ENCODE measurements at places on chromosomes 1 and 21.

- DNase-seq = peak; percentile 14
Measured at GRCh38 chr1:67919274-67920072, 86.2 kb upstream of the GNG12 start.

DNA sequence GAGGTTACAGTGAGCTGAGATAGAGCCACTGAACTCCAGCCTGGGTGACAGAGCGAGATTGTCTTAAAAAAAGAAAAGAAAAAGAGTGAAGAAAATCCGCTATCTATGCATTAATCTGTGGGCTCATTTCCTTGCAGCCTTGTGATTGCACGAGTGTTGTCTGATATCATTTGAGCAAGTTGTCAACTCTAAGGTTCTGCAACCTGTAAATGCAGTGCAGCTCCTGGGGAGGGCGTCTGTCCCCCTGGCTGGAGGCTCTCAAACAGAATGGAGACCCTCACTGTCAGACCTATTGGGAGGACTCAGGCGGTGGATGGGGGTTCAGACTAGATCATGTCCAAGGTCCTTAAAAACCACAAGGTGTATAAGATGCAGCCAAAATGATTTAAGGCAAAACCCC lies 6.2 kb downstream of the CORT start:
- DNase-seq = no peak

- DNase-seq = no peak
Measured at GRCh38 chr1:183983371-183984105, 54.0 kb downstream of the COLGALT2 start.

GRCh38 chr1:42195841-42196240 lies 31.3 kb upstream of the GUCA2A start:
- DNase-seq = no peak

- no peak for DNase-seq
Measured at GRCh38 chr1:222905151-222905550, 90.3 kb downstream of the DISP1 start.

DNA sequence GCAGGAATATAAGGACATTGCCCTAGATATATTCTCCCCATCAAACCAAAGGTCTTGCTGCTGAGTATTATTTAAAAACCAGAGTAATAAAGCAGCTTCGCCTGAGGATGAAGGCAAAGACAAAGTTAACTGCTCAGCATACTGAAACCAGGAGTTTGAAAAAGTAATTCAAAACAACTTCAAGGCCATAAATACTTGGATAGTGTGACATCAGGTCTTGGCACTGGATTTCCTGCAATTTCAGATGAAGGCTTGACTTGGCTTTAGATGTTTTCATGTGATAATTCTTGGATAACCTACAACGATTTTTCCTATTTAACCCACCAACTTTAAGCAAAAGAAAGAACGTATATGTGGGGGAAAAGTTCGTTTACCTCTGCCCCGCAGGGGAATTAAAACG lies 10.6 kb downstream of the SOD1 start:
- DNase-seq = no peak

GRCh38 chr1:52911541-52911940 lies 10.0 kb downstream of the ECHDC2 start:
- DNase-seq = no peak

- no peak for DNase-seq
Measured at GRCh38 chr1:206686478-206687249, 2.0 kb downstream of the MAPKAPK2 start.

DNA sequence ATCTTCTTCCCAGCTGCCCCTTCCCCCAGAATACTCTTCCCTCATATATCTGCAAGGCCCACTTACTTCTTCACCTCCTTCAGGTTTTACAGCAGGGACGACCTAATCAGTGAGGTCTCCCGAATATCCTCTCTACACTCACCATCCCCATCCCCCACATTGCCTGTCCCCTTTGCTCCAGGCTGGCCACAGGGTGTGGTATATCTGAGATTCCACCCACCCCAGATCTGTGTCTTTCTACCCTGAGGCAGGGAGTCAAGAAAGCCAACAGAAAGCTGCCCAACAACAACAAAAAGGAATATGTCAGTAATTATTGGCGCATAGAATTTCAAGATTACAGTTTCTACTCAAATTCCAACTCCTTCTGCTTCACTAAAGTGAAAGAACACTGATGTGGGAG lies 30.0 kb upstream of the OPRD1 start:
- DNase-seq = no peak

GRCh38 chr1:16183765-16184556 lies 28.1 kb upstream of the EPHA2 start:
- DNase-seq = no peak

DNA sequence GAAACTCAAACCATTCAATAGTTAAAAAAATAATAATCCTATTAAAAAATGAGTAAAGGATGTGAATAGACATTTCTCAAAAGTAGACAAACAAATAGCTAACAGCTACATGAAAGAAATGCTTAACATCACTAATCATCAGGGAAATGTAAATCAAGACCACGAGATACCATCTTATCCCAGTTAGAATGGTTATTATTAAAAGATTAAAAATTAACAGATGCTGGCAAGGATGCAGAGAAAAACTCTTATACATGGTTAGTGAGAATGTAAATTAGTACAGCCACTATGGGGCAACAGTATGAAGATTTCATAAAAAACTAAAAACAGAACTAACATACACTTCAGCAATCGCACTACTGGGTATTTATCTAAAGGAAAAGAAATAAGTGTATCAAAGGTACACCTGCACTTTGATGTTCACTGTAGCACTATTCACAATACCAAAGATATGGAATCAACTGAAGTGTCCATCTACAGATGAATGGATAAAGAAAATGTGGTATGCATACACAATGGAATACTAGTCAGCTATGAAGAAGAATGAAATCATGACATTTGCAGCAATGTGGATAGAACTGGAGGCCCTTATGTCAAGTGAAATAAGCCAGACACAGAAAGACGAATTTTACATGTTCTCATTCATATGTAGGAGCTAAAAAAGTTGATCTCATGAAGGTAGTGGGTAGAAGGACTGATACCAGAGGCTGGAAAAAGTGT lies 117.9 kb downstream of the ACBD6 start:
- no peak for DNase-seq

DNA sequence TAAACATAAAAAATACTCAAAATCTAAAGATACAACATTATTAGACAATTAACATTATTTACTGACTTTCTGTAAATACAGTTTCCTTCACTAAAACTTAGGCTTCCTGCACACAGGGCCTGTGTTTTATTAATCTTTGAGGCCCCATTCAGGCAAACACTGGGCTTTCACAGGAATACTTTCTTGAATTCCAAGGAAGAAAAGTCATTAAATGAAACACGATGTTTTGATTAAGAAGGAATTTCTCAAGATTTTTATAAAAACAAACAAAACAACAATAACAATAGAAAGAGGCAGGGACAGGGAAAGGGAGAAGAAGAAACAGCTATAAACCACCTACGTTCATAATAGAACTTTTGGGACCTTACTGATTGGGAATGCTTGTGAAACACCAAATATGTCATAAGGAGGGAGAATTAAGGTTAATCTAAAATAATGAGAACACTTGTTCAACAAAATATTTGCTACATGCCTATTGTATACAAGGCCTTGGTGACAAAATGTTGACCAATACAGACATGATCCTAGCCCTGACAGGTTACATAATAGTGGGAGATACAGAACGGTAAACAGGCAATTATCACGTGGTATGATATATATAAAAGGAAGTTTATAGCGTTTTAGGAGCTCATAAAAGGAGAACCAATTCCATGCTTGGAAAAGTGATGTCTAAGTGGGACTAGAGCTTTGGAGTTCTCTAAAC lies 3.6 kb downstream of the DDAH1 start:
- no peak for DNase-seq

DNA sequence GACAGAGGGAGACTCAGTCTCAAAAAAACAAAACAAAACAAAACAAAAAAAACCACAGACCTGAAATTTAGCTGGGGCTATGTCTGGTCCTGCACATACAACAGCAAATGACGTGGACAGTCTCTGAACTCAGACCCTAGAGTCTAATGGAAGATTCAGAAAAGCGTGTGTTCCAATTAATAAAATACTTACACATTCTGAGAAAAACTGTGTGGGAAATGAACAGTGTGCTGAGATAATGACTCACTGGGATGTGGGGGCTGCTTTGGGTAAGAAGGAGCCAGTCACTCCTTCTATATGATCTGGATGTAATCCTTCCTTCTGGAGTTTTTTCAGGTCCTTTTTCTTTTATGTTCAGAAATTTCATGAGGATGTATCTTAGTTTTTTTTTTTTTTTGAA lies 29.4 kb downstream of the CLDN14 start:
- no peak for DNase-seq

- DNase-seq = peak; percentile 82
Measured at GRCh38 chr1:232655028-232655745, 25.3 kb upstream of the SIPA1L2 start.

DNA sequence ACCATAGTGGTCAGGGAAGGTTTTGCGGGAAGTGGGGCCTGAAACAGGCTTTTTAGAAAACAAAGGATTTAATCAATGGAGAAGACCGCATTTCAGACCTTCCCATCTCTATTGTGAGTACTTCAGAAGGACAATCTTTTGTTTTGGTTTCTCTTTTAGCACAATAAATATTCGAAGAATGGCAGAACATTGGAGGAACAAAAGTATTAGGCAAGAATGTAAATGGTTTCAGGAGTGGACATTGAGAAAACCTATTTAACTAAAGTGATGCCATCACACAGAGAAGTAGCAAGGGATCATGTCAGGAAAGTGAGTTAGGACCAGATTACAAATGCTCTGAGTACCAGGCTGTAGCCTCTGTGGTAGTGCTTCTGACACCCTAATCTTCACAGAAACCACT lies 26.8 kb upstream of the UBE2U start:
- no peak for DNase-seq

DNA sequence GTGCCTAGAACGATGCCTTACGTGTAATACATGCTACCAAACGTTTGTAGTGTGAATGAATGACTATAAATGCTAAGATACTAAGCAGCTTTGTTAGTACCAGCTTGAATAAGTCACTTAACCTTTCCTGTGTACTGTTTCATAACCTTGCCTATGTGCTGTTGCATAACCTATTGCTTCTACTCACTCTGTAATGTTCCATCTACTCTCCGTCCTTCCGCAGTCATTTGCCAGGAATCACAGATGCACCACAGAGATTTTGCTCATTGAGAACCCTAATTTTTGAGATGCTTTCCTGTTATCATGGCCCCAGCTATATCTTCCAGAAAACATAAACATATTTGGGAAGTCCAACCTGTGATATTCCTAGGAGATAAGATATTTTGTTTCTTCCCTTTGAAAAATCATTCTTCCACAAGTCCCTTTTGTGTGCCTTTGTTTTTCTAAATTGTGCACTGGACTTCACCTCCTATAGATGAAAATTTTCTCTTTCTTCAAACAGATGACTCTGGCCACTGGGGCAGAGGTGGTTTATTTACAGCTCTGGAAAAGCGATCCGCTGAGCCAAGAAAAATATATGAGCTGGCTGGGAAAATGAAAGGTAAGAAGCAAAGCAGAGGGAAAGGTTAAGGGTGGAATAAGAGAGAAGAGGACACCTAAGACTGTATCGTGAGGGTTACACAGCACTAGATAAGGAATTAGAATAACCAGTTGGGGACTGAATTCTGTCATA lies 44.8 kb downstream of the CHD1L start:
- DNase-seq = no peak
